Activated T-helper 1 cell treated with Interleukin-2 at 50 U/mL for 16 hours (primary cell): ENCODE measurements at places on chromosomes 3 and 15.

DNA sequence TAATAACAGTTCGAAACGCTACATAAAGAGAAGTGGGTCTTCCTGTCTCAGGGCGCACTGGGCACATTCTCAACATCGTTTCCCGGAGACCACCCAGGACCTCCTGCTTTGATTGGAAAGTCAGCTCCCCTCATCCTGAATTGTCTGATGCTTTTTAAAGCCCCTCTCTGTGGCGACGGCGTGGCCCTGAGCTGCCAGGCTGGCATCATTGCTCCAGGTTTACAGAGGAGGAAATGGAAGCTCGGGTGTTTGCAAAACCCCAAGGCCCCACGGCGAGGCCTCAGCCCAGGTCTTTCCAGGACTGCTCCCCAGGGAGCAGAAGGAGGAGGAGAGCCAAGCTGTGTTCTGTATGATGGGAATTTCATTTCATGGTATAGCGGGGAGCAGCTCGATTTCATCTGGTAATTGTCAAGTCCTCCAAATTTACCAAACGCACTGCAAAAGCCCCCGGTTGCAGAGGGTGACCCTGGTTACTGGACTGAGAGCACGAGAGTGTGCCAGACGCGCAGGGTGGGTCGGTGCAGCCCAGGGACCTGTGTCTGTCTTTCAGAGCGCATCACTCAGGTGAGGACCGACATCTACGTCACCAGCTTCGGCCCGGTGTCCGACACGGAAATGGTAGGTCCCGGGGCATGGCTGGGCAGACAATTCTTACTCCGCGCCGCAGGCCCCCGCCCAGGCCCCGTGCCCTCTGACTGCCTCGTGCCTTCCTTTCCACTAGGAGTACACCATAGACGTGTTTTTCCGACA lies 15.9 kb downstream of the GABRA5 start:
- no peak for DNase-seq

GRCh38 chr3:112395181-112395895 lies 62.4 kb downstream of the CD200 start:
- DNase-seq: no peak

DNA sequence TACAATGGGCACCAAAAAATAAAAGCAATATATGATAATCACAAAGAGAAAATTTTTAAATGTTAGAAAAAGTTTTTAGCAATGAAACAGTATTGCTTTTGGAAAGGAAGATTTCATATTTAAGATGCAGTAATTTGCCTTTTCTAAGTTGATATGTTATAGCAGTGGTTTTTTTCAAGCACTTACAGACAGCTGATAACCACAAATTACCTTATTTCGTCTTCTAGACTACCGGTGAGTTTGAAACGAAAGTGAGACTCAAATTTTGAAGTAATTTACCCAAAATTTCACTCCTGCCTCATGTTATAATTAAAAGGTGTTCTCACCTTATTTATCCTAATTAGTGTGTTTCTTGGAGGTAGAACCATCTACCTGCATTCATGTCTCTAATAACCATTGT lies 207.8 kb downstream of the MCTP2 start:
- DNase-seq: no peak

- no peak for DNase-seq
These were observed 7.4 kb upstream of the SH3BP5 start for GRCh38 chr3:15339786-15340215.

GRCh38 chr3:133970339-133970738 lies 59.4 kb downstream of the SLCO2A1 start:
- no peak for DNase-seq

- DNase-seq: no peak
These were observed 51.8 kb upstream of the SETMAR start for GRCh38 chr3:4251412-4251811.

DNA sequence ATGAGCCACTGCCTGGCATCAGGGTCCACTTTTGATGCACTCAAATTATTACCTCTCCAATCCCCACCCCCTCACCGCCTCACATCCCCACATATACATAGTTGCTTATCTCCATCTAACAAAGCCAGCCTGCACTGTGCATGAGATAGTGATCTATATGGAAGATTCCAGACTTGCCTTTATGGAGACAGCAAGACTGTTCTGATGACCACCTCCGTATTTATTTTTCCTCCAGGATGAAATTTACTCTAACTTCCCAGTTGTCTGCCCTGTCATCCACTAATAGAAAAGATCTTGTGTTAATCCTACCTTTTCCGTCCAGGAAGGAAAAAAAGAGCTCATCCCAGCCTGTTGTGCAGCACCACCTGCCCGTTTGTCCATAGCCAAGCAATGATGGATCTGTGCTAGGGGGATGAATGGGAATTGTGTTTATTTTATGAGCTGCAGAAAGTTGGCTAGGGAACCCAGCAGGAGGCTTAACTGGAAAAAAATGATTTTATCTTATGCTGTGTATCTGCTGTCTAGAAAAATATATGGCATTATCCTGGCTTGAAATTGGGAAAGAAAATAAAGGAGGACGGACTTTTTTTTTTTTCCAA lies 114.5 kb downstream of the CD47 start:
- DNase-seq: no peak

GRCh38 chr3:158709666-158710083 lies 22.6 kb downstream of the RARRES1 start:
- no peak for DNase-seq

DNA sequence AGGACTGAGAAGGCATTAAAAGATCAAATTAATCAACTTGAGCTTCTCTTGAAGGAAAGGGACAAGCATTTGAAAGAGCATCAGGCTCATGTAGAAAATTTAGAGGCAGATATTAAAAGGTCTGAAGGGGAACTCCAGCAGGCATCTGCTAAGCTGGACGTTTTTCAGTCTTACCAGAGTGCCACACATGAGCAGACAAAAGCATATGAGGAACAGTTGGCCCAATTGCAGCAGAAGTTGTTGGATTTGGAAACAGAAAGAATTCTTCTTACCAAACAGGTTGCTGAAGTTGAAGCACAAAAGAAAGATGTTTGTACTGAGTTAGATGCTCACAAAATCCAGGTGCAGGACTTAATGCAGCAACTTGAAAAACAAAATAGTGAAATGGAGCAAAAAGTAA lies 149.7 kb upstream of the LRRFIP2 start:
- DNase-seq: no peak

GRCh38 chr3:41630708-41631107 lies 331.2 kb downstream of the ULK4 start:
- no peak for DNase-seq

- DNase-seq: no peak
These were observed 95.3 kb downstream of the AKAP13 start for GRCh38 chr15:85475711-85476110.

DNA sequence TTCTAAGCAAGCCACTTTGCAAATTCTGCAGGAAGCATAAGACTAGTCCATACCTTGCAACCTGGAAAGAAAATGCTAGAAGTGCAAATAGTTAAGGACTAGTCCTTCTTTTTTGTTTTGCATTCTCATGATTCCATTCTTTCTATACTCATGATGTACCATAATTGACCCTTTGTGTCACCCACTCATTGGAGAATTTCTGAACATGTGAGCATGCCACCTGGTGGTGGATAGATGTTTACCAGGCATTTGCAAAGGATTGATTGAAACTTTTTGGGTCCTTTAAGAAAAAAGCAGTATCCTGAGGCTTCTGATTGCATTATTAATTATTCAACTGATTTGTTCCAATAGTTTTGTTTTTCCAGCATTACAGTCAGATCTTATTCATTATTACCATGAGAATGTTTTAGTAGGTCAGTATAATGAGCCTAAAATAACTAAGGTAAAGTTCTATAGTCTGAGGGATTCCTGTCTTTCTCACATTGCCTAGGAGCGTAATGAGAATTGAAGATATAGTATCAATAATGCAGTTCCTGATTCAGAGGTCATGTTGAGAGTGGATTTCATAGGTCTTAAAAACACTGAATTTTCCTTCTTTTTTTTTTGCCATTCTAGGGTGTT lies 20.2 kb upstream of the DIPK2A start:
- no peak for DNase-seq

- no peak for DNase-seq
These were observed 239.9 kb downstream of the TLE3 start for GRCh38 chr15:69857686-69858391.

DNA sequence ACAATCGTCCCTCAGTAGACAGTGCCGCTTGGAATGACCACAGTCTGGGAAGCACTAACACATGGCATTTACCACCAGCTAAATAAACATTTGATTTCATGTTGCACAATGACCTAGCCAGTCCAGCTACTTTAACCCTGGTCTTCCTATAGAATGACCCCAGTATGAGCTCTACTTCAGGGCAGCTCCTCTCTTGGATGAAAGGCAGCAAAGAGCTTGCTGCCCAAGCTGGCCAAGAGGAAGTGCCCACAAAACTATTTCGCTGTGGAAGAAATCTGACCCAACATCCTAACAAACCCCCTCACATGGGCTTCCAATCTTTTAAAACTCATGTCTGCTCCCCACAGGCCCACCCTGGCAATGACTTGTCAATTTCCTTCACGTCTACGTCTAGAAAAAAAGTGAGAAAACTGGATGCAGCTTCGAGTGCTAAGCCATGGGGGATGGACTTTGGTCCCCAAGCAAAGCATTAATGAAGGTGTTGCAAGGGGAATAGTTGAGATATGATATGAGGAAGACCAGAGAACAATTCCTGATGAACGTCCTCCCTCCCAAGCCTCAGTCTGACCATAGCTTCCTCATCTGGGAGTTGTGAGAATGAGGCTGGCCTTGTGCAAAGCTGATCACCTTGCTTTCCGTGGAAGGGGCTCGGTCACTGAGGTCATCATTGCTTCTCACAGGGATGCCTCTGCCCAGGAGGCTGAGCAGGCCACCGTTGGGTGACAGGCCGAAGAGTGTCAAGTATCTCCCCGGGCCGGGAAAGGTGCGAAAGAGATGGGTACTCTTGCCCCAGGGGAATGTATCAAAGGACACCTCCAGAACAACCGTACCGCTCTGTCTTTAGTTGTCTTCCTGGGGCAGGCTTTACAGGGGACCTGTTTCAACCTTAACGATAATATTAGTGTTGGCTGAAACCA lies 964 bp downstream of the SLC25A20 start:
- DNase-seq: no peak

DNA sequence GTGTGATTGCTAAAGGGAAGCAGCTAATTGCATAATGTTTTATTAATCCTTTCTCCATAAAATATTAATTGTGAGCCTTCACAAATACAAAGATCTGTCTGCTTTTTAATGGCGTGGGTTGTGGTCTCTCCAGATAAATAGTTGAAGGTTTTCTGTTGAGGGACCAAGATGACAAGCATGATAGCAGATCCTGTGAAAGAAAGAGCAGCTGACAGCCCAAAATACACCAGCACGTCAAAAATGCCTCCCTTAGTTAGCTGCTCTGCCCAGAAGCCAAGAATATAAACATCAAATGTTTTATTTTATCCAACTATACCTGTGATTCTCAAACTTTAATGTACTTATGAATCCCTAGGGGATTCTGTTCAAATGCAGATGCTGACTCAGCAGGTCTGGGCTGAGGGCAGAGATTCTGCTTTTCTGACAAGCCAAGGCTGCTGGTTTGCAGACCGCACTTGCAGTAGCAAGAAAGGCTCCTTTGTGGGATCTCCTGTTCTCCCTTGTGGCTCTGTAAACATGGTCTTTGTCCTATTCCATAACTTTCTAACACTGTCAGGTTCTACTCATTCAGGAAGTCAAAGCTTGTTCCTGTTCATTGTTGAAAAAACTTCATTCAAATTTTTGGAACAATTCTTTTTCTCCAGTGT lies 119.1 kb upstream of the SLC25A36 start:
- no peak for DNase-seq

- no peak for DNase-seq
These were observed 162.3 kb upstream of the STRIT1 start for GRCh38 chr3:155455765-155456164.

DNA sequence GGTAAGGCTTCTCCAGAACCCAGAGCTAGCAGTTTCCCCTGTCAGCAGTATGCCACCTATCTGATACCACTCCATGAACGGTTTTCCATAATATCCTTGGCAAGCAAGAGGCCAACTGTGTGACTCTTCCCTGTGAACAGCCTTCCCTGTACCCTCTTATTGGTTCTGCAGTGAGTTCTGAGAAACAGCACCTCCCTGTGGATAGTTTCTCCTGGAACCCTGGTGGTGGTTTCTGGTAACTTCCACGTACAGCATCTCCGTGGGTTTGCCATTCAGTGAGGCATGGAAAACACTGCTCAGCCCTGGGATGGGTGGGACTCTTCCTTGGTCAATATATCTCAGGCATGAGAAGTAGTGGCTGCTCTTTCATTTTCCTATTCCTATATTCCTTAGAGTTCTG lies 19.4 kb upstream of the SERPINI2 start:
- no peak for DNase-seq

GRCh38 chr15:78672285-78673014 lies 31.4 kb upstream of the CHRNB4 start:
- no peak for DNase-seq

DNA sequence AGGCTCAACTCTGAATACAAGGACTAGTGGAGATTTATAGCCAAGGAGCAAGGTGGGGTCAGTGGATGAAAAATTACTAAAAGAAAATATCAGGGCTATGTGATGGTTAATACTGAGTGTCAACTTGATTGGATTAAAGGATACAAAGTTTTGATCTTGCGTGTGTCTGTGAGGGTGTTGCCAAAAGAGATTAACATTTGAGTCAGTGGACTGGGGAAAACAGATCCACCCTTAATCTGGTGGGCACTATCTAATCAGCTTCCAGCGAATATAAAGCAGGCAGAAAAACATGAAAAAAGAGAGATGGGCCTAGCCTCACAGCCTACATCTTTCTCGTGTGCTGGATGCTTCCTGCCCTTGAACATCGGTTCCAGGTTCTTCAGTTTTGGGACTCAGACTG lies 14.4 kb upstream of the SENP7 start:
- no peak for DNase-seq

DNA sequence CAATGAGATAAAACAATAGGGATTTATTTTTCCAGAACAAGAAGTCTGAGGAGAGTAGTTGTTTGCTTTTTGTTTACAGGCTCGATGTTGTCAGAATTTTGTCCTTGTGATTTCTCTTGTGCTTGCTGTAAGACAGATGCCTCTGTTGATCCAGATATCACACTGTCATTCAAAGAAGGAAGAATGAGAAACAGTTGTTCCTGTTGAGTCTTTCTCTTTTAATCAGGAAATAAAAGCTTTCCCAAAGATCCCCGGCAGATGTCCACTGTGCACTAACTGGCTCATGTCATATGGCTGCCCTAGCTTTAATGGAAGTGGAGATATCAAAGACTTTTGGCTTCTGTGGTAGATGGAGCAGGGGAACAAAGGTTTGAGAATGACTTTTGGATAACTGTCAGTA lies 6.8 kb downstream of the SERPINI1 start:
- no peak for DNase-seq

DNA sequence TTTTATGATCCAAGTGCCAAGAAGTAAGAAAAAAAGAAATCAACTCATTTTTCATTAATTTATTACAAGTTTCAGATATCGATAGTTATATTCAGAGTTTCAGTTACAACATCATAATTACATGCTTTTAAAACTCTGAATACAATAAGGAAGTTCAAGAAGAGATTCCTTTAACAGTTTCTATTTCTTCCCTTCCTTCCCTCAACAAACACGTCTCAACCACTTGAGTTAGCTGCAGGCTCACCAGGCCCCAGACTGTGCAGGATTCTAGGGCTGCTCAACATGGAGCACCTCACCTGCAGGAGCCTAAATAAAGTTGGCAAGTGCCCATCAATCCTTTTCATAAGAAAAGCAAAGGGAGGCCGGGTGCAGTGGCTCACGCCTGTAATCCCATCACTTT lies 79.2 kb upstream of the FNDC3B start:
- no peak for DNase-seq

- no peak for DNase-seq
These were observed 49.4 kb downstream of the MYZAP start for GRCh38 chr15:57640930-57641682.

GRCh38 chr3:60755094-60755493 lies 496.2 kb downstream of the FHIT start:
- no peak for DNase-seq

GRCh38 chr15:95761501-95762165 lies 568.9 kb upstream of the NR2F2 start:
- no peak for DNase-seq
